ENCODE measurements at places on chromosomes 6 and 20. TPM values are rescaled to one million over a fixed set of nuclear protein-coding genes. Genes with fewer than 3 reads are reported as not detected.

RWDD2A gene
- total RNA-seq = 5.2 TPM

DNA sequence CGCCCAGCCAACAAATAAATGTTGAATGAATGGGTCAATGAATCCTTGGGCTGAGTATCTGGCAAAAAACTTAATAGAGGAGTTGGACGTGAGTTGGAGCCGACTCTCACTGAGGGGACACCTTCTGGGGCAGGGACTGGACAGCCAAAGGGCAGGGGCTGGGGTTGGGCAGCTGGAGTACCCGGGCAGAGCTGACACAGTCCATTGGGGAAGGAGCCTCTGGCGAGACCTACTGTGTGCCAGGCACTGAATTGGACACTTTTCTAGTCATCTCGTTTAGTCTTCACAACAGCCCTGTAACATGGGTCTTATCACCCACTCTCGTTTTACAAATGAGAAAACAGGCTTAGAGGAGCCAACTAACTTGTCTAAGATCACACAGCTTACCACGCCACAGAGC is 4.7 kb upstream of the MAPK13 start:
- DNase-seq = no peak

DNA sequence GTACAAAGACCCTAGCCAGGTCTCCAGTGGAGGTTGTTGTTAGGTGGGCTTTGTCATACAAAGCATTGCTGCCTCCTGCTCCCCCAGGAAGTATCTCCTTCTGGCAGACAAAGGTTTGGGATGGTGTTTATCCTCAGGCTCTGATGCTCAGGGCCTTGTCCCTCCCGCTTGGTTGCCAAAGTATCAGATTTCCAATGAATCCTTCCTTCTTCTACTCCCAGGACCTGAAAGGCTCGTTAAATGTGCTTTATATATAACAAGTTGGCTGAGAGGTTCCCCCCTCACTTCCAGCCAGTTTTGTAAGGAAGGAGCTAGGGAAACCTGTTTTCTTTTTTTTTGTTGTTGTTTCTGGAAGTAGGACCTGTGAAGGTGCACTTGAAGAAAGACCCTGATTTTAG is 14.4 kb downstream of the PTK7 start:
- DNase-seq = no peak

- DNase-seq = peak; percentile 72
Measured at GRCh38 chr6:125746731-125747588, 2.5 kb upstream of the HEY2 start.

Data from CD4-positive, alpha-beta memory T cell (primary cell).